ENCODE measurements at places on chromosomes 7 and 10.
A peak's percentile ranks its signal among the peaks of the same experiment; 100 is the strongest.

DNA sequence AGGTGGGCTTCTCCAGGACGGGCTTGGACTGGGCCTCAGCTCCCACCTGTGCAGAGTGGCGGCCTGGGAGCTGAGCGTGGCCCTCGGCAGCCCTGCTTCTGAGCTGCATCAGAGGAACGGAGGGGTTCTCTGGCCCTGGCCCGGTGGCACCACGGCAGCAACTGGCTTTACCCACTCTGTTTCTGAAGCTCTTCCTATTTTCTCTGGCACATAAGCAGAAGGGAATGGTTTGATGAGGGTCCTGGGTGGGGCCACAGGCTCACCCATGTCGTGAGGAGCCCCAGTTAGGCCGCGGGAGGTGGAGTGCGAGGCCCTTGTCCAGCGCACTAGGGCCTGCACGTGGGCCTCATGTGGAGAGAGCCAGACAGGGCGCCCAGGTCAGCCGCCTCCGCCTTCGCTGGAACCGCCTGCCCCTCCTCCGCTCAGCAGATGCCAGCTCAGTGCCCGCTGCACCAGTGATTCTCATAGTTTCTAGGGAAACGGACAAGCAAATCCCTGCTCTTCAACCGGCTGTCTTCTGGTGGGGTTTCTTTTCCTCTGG lies 284.0 kb downstream of the CELF2 start:
- no peak for DNase-seq

GRCh38 chr10:132554991-132555647 lies 17.5 kb downstream of the INPP5A start:
- DNase-seq: no peak

DNA sequence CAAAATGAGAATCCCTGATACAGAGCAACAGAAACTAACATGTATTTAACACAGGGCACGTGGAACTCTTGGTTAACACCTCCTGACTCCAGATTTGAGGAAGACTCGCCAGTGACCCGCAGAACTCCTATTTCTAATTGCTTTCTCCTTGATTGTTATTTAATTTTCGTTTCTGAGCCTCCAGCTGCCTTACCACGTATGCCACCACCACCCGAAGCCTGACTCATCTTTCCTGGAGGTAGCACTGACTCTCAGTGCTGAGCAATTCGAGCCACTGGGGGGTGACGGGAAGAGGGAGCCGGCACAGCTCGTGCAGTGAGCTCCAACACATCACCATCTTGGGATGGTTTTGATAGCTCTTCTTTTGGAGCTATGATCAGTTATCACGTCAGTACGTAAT lies 273.9 kb upstream of the MGMT start:
- no peak for DNase-seq

DNA sequence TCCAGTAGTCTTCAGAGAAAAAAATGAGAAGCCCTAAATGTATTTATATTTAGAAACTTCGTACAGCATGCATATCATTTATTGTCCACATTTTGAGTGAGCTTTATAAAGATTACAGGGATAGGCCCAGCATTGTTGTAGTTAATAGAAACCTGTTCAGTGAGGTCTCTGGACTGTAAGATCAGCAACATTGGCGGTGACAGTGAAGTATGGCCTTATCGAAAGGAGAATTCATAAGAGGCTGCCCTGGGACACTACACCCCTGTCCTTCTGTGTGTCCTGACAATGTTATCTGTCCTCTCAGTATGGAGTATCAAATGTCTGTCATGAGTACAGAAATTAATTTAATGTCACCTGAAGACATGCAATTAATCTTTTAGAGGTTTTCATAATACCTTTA lies 57.2 kb downstream of the SHH start:
- DNase-seq: no peak

- no peak for DNase-seq
Observed at GRCh38 chr10:128657548-128657947, 531.3 kb upstream of the MKI67 start.

GRCh38 chr10:123027861-123028260 lies 19.1 kb downstream of the ACADSB start:
- DNase-seq: no peak

DNA sequence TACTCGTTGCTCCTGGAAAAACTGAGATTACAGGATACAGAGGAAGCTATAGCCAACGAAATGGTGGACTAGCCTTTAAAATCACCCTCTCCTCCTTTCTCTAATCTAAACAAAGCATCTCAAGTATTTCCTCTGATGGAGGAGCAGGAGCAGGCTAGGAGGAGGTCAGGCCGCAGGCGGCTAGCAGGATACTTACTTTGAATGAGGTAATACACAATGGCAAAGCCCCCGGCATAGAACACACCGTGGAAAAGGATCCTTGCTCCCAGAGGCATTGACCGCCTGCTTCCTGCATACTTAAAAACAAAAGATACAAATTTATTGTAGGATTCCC lies 64.4 kb downstream of the STK17A start:
- peak; percentile 81 for DNase-seq

Data from NCI-H69 (cell line).